ENCODE measurements at places on chromosomes 7 and 10.

GRCh38 chr7:143411976-143412708, 3.5 kb upstream of the EPHA1 start:
- DNase-seq: no peak

DNA sequence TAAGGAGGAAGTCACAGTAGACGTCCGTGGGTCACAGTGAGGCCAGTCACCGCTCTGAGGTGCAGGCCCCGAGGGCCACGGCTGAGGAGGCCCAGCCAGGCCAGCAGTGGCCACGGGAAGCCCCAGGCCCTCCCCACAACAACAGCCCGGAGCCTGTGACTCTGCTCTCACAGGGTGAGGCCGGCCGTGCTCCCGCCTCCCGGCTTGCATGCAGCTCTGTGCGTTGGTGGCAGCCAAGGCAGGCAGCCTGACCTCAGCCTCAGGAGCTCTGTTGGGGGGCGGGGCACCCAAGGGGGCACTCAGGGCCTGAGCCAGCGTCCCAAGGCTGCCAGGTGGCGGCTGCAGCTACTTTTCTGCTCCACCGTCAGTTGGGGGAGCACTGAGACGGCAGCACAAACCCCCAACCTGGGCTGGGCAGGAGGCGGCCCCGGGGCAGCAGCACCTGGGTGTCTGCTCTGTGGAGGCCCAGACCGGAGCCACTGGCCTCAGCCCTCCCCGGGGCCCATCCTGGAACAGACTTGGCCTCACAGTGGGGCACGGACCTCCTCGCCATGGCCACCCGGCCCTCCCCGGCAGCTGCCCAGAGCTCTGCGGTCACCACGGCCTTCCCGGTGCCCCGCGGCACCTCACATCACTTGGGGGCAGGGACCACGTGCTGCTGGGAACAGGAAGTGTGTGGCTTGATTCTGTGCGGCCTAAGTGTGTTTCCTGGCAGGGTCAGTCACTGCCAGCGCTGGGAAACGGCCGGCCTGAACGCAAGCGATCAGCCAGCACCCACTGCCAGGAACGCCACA, 13.3 kb downstream of the CYP2W1 start:
- no peak for DNase-seq

GRCh38 chr7:141320287-141320686, 230.9 kb upstream of the AGK start:
- DNase-seq: no peak

GRCh38 chr7:72493850-72494661, 81.9 kb upstream of the CALN1 start:
- DNase-seq: peak; percentile 5

DNA sequence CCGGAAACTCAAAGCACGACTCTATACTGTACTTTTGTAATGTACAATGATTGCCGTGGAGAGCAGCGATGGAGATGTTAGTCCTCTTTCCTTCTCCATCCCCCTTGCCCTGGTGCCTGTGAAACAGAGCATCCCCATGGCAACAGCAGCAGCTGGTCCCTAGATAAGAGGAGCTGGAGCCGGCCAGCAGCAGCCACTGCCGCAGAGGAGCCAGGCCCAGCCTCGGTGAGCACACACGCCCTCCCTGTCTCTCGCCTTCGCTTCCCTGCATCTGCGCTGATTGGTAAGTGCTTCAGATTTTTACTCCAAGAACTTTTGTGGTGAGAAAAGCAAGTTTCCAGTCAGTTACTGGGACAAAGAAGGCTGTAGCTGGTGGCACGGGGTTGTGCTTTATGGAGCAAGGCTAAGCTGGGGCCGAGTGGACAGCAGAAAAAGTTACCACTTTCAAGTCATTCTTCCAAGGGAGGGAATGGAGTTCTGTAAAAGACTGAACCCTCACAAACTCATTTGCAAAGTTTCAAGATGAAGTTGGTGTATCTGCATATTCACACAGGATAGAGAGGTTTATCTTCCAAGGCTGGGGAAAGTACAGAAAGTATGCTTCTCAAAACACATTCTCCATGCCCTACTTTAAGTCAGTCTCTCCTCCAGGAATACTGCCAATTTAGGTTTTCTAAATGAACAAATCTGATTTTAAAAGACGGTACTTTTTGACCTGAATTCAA, at the start of gene PPP1R17:
TSS of gene PPP1R17 (plus strand) at position 192 of the 725 bp plus-strand sequence. CDS start 5,227 bp downstream, outside the sequence.
- DNase-seq: peak; percentile 14

- no peak for DNase-seq
These were observed 842 bp upstream of the SKIDA1 start for GRCh38 chr10:21526188-21526859.

GRCh38 chr10:105656856-105657255, 1015.8 kb downstream of the SORCS3 start:
- DNase-seq: peak; percentile 25

DNA sequence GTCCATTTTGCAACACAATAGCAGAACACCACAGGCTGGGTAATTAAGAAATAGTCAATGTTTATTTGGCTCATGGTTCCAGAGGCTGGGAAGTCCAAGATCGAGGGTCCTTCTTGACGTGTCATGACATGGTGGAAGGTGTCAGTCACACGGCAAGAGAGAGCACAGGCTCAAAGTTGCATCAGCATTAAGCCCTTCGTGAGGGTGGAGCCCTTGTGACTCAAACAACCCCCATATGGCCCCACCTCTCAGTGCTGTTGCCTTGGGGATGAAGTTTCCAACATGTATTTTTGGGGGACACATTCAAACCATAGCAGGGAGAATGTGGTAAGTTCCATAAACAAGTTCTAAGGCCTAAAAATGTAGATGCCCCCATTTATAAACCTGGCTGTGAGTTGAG, 24.6 kb upstream of the GTPBP4 start:
- DNase-seq: no peak

DNA sequence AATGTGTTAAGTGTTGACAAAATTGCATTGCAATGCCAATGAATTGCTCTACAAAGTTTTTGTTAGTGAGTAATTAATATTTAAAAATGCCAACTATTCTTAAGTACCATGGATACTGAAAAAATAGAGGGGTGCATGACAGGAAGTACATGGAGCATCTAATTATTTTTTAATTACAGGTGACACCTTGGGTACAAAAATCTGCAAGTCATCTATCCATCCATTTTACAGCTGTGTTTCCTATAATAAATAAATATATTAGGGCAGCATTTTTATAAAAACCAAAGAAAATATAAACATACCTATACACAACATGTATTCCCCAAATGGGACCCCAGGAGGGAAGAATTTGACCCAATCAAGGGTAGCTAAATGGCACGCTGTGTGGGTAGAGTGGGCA, 304.6 kb downstream of the XPNPEP1 start:
- no peak for DNase-seq

DNA sequence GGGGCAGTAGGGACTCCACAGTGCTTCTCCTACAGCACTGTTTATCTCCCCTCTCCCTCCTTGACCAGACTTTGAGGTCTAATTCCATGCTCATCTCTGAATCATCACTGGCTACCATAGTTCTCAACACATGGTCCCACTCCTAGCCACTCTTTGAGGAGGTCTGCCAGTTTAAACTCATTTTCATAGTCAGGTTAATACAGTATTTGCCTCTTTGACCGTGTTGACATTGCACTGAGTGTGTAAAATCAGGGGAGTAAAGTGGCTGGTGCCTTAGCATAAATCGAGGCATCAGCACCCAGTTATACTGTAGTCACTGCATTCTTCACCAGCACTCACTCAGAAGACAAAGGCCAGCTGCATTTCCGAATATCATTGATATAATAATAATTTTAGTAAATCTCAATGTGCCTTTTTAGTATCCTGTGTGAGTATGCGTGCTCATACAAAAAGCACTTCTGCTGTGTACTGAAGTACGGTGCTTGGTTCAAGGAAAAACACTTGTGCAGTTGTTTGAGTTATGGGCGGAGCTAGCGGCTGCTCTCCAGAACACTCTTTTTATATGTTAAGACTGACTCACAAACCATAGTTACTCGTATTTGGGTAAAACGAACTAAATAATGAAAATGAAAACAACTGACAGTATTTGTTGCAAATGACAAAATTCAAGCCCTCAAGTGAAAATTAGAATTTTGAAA, 89.7 kb downstream of the GALNT11 start:
- DNase-seq: no peak

DNA sequence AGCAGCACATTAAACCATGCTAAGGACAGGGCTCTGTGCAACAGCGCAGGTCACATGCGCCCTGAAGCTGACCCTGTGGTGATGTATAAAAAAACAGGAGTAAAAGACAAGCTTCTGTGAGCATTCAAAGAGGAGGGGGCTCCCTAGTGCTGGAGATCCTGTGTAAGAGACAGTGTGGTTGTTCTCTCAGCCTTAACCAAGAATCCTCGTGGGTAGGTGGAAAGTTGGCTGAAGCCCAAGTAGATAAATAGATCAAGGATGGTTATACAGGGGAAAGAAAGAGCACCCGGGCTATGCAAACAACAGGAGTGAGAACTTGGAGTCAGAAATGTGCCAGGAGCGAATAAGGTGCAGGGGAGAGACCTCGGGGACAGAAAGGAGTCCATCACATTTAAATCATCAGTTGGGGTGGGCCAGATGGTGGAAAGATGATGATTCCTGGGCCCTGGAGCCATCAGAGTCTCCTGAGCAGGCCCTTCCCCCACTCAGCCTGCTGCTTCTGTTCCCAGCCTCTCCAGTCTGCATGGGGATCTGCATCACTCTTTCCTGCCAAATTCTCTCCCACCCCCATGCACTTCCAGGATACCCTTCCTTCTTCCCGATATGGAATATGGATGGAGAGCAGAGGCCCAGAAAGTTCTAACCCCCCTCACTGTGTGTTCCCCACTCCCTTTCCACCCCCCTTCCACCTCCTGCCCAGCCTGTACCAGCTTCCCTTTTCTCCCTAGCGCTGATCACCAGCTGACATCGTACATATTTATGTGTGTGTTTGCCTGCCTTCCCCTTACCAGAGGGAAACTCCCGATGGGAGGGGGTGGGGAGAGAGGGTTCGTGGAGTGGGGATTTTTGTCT, 78.1 kb upstream of the PRR15 start:
- DNase-seq: no peak

GRCh38 chr7:46165276-46165675, 244.2 kb upstream of the IGFBP3 start:
- no peak for DNase-seq

GRCh38 chr7:22631730-22632129, 95.3 kb upstream of the IL6 start:
- no peak for DNase-seq

DNA sequence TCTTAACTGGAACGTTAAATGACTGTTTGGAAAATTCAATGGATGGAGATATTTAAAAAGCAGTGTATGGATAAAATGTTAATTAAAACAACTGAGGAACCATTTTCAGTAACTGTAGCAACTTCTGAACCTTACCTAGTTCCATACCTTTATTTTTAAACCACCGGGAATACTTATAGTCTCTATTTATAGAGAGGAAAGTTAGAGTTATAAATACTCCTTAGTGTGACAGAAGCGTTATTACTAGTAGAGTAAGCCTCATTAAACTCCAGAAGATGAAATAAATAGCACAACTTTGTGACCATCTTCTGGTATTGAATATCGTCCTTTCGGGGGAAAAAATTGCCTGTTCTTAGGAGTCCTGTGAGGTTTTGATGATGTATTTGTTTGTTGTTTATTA, 114.9 kb downstream of the LCOR start:
- no peak for DNase-seq

GRCh38 chr10:124560377-124561105, 98.9 kb downstream of the LHPP start:
- DNase-seq: peak; percentile 55

DNA sequence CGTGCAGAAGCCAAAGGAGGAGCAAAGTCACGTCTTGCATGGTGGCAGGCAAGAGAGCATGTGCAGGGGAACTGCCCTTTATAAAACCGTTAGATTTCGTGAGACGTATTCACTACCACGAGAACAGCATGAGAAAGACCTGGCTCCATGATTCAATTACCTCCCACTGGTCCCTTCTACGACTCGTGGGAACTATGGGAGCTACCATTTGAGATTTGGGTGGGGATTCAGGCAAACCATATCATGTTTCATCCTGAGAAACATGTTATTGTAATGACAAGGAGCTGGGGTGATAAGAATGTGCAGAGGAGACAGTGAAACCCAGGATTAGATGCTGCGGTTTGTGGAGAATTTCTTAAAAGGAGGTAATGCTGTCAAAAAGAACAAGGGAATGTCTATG, 34.0 kb downstream of the THNSL1 start:
- DNase-seq: no peak

- no peak for DNase-seq
These were observed 1.8 kb downstream of the LRRC17 start for GRCh38 chr7:102914585-102914984.

- DNase-seq: no peak
These were observed 13.4 kb upstream of the WDFY4 start for GRCh38 chr10:48670978-48671913.

- no peak for DNase-seq
These were observed 14.5 kb upstream of the FBXW4 start for GRCh38 chr10:101709359-101710058.

GRCh38 chr10:8810677-8811076, 756.2 kb downstream of the GATA3 start:
- DNase-seq: no peak

Data from urinary bladder (tissue), 4 donors.